ENCODE measurements at places on chromosomes 2 and 18. TPM values are rescaled to one million over a fixed set of nuclear protein-coding genes. Genes with fewer than 3 reads are reported as not detected.

- no peak for ATAC-seq
These were observed 83.0 kb downstream of the RTN4 start for GRCh38 chr2:54967269-54967668.

Gene NPHP1
- 1.5 TPM for total RNA-seq

- ATAC-seq: no peak
These were observed 91.5 kb upstream of the NRP2 start for GRCh38 chr2:205590759-205591158.

GRCh38 chr2:138502255-138503086, 901 bp downstream of the SPOPL start:
- no peak for ATAC-seq

Gene KCNG2
- total RNA-seq: not detected

GRCh38 chr2:224930990-224931389, 111.3 kb downstream of the DOCK10 start:
- ATAC-seq: no peak

GRCh38 chr2:221571025-221571550, 1.0 kb downstream of the EPHA4 start:
- peak; percentile 17 for ATAC-seq

GRCh38 chr2:240000671-240001070, 24.5 kb downstream of the NDUFA10 start:
- no peak for ATAC-seq

Gene APCDD1
- not detected for total RNA-seq

Gene ATP8B1
- total RNA-seq: not detected

GRCh38 chr2:36780231-36780839, 83.8 kb downstream of the VIT start:
- ATAC-seq: peak; percentile 29

Gene CNNM4
- total RNA-seq: 7.5 TPM

Gene CD8B2
- 0.15 TPM for total RNA-seq

- no peak for ATAC-seq
These were observed 143.6 kb downstream of the COL4A4 start for GRCh38 chr2:227020416-227020815.

DNA sequence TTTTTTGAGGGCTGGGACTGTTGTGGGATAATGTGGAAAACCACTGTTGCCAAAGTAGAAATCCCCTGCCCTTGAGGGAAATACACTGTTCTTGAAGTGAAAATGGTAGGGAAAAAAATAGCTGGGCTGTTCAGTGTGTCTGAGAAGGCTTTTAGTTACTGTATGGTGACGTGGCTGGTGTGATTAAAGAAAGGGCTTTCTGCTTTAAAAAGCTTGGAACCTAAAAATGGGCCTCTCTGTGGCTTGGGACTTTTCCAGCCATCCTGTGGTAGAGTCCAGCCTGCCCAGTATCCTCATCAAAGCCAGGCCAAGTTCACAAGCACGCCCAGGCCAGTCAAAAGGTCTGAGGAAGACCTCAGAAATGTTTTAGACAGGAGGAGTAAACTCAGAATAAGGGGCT, 6.8 kb downstream of the MGAT5 start:
- no peak for ATAC-seq

Measured in activated T-helper 17 cell treated with anti-CD3 and anti-CD28 coated beads, Interleukin-2, amount 50 U/mL, for 72 hours (primary cell).